ENCODE measurements at places on chromosomes 12 and 14.
A peak's percentile ranks its signal among the peaks of the same experiment; 100 is the strongest.

- no peak for DNase-seq
These were observed 38.3 kb downstream of the PDE6H start for GRCh38 chr12:15011162-15011561.

GRCh38 chr12:15858353-15858752 is 23.8 kb upstream of the STRAP start:
- DNase-seq, result no peak

- DNase-seq, result no peak
These were observed 232.0 kb downstream of the BTG1 start for GRCh38 chr12:91913651-91914050.

DNA sequence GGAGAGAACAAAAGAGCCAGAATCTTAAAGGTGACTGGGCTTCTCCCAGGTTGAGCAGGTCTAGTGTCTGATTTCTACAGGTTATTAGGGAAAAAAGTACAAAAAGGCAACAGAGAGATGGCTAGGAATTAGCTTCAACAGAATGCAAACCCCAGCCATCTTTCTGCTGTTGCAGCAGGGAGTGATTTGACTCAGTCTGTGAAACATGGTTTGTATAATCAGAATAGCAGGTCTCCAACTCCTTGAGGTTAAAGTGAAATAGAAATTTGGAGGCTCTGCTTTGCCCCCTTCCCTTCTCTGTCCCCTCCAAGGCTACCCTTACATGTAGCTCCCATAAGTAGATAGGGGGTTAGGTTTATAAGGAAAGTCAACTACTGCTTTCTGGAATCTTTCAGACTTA is 105.8 kb downstream of the AKAP6 start:
- no peak for DNase-seq

DNA sequence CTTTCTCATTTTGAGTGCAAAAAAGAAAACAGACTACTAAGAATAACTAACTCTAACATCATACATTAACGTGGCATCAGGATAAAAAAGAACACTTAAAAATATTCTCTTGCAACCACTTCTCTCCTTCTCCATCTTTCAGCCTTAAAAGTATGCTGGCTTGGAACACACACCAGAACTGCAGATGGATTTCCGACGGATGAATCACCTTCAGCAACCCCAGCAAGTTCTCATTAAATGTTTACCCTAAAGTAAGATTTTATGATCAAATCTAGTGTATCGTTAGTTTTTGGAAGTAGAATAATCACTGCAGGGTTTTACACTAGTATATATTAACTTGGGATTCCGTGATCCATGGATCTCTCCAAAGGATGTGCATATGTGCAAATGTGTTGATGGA is 1.2 kb downstream of the NEK9 start:
- no peak for DNase-seq

- no peak for DNase-seq
These were observed 1142.1 kb downstream of the FLRT2 start for GRCh38 chr14:86672080-86672479.

- DNase-seq, result no peak
These were observed 1177.6 kb downstream of the GALC start for GRCh38 chr14:86815341-86815740.

DNA sequence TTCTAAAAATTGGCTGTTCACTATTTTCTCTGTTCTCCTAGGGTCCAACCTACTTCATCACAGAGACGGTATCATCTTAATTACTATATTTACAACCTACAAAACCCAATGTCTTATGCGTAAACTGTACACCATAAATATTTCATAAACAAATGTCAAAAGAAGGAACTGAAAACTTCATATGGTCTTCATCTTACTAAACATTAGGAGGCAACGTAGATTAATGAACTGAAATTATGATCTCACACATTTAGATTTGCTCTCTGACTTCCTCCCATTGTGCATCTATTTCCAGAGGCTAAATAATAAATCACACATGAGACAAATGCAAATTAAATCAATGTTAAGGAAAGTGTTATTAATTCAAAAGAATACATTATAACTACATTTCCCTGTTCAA is 1850.6 kb upstream of the SEL1L start:
- DNase-seq, result no peak

GRCh38 chr12:123897221-123897620 is 75.4 kb downstream of the CCDC92 start:
- no peak for DNase-seq

DNA sequence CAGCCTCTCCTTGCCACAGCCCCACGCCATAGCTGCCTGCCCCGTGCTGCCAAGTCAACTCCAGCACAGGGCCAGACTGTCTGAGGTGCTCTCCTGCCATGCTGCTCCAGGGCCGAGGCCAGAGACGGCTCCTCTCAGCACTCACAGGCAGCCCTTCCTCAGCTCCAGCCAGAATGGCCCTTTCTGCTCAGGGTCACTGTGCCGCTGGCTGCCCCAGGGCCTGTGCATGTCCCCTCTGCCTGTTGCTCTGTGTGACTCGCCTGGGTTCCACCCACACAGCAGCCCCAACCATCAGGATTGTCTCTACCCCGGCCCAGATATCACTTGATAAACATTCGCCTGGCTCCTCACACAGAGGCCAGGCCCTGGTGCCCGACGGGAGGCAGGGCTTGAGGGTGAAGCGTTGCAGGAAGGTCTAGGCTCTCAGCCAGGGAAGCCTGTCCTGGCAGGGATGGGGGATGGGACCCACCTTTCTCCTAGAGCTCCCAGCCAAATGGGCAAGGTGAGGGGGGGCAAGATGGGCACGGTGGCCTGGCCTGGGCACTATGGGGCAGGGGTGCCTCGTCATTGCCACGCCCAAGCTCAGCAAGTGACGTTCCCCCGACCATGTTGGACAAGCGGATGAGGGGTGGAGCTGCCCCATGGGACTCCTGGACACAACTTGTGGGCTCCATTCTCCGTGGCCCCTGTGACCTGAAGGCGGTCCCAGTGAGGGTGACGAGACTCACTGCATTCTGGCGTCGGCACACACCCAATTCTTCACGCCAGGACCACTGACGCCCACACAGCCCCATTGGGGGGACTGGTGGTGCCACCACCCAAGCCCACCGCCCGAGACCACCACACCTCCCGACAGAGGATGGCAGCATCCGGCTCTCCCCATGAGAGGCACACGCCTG is 27.4 kb upstream of the BTBD6 start:
- no peak for DNase-seq

DNA sequence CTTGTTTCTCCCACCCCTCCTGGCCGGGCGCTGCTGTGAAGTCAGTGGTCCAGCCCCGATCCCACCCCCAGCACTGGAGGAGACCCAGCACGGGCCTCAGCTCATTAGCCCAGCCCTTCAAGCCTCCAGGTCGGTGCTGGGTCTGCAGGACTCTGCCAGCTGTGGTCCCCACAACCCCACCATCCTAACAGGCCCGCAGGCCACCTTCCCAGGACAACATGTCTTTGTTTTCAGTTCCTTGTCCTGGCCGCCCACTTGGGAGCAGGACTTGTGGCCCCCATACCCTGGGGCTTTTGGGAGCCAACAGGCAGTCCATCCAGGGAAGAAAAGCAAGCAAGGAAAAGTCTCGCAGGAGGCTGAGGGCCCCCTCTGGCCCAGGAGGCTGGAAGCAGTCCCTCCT is 60.0 kb downstream of the HRK start:
- no peak for DNase-seq

GRCh38 chr12:55965941-55966407 is at the start of gene PMEL:
TSS of gene PMEL (minus strand) at chr12:55966042. CDS start at chr12:55966011, 31 bp downstream.
- DNase-seq, result no peak

DNA sequence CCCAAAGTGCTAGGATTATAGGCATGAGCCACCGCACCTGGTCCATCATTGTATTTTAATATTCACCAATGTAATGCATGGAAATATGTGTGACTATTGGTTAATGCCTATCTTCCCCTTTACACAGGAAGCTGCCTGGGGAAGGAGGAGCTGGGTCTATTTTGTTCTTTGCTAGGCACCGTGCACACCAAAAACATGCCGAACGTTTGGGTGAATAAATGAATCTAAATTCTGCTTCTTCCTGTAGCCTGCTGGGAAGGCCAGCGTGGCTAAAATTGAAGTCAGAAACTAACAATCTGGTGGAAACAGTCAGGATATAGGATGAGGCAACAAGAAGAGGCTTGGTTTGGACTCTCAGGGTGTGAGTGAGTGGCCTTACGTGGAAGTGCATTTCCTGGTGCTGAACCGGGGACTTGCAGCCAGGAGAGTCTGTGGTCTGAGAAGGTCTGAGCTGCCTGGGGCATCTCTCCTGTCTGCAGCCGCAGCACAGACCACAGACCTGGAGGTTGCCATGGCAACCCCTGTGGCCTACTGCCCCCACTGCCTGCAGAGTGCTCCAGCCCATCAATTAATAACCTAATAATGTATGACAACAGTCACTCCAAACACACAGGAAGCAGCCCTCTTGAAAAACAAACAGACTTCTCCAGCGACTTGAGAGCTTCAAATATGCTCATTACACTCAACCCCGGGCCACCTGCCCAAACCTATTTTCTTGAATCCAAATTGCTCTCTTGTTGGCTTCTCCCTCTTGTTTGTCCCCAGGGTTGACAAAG is 5.5 kb upstream of the GPR68 start:
- no peak for DNase-seq

DNA sequence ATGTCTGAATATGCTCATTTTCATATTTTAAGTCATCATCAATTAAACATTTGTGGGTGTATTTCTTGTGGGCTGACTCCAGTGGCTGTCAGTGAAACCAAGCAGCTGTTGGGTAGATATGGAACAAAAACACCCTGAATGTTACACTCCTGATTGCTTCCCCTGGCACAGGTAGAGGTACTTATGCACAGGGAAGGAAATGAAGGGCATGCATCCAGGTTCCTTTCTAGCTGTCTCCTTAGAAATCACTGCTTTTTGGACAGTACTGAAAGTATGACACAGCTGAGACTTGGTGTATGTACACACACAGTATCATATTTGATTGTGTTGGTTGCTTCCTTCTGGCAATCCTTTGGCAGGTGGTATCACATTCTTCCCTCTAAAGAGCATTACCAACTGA is 1006.7 kb downstream of the DIO2 start:
- DNase-seq, result no peak

DNA sequence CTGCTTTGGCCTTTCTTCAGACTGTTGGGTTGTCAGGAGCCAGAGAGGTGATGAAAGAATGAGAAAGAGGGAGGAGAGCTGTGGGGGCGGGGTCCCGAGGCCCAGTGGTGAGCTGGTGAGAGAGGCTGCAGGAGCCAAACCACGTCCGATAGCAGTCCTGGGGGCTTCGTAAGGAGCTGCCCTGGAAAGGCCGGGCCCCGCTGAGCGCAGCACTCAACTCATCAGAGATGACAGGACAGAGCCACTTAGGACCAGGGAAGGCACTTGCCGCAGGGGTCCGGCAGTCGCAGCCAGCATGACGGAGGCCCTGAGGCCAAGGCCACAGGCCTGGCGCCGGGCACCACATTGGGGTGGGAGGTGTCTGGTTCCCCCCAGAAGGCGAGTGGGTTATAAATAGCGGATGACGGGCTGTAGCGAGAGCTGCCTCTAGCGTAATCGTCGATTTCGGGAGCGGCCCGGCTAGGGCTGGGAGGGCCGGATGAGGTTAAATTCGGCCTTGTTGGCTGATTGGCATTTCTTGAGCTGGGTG is 179.0 kb downstream of the TSPAN9 start:
- DNase-seq, result no peak

- no peak for DNase-seq
These were observed 248.0 kb upstream of the DIO3 start for GRCh38 chr14:101313268-101313667.

DNA sequence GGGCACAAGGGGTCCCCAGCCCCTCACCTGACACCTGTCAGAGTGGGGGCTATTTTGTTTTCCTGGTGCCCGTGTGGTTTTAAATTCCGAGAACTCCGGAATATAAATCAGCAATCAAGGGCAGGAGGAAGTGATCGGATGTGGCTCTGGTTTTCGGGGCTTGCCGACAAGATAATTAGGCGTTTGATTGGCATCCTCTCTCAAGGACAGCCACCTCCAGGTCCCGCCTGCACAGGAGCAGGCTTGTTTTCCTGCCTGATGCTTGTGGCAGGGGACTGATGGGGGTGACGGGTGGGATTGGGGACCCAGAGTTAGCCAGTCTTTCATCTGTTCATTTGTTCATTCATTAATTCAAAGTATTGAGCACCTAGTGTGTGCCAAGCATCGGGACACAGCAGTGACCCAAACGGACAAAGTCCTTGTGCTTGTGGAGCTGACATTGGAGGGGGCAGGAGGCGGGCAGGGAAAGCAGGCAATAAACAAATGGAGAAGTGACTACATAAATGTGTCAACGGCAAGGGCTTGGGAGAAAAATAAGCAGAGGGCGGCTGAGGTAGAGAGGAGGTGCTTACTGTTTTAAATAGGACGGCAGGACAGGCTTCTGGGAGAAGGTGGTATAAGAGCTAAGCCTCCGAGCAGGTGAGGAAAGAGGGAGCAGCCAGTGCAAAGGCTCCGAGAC is 166.5 kb downstream of the PHETA1 start:
- peak; percentile 31 for DNase-seq

DNA sequence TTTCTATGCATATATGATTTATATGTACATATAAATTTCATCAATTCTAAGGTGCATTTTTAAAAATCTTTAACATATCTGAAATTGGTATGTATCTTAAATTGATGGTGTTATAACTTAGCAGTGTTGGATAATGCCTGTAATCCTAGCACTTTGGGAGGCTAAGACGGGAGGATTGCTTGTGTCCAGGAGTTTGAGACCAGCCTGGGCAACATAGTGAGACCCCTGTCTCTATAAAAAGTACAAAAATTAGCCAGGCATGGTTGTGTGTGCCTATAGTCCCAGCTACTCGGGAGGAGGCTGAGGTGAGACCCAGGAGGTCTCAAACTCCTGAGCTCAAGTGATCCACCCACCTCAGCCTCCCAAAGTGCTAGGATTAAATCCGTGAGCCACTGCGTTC is 6.5 kb upstream of the GALNT6 start:
- no peak for DNase-seq

GRCh38 chr14:99313234-99313633 is 41.2 kb upstream of the BCL11B start:
- no peak for DNase-seq

DNA sequence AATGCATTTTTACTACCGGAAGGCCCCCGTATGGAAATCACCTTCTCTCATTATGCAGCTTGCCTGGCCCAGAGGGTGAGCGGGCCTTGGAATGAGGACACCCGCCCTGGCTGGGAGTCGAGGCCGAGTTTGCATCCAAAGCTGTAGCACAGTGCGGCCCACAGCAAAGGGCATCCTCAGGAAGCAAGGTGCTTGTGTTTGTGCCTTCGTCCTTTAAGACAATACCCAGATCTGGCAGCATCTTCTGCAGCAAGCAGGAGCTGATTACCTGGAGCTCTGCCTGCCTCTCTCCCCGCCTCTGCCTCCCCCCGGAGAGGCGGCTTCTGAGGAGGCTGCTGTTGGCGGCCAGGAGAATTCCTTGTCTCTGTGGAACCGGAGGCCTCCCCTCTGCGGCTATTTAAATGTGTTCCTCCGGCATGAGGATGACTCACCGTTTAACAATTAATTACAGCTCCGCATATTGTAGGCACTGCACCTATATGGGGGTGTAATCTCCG is 145.3 kb downstream of the CACNA1C start:
- DNase-seq, result no peak

- DNase-seq, result peak; percentile 43
These were observed 9.3 kb downstream of the PEBP1 start for GRCh38 chr12:118145113-118145797.

Data from posterior cingulate gyrus (tissue), 11 donors.